ENCODE measurements at places on chromosomes 7 and 10. TPM values are rescaled to one million over a fixed set of nuclear protein-coding genes. Genes with fewer than 3 reads are reported as not detected.

- no peak for DNase-seq
These were observed 5.6 kb upstream of the MUC3A start for GRCh38 chr7:100943693-100944092.

The NKX6-2 gene
- polyA plus RNA-seq, result 11.3 TPM

The TUBAL3 gene
- polyA plus RNA-seq, result 0.07 TPM

The CDHR1 gene
- not detected for polyA plus RNA-seq

DNA sequence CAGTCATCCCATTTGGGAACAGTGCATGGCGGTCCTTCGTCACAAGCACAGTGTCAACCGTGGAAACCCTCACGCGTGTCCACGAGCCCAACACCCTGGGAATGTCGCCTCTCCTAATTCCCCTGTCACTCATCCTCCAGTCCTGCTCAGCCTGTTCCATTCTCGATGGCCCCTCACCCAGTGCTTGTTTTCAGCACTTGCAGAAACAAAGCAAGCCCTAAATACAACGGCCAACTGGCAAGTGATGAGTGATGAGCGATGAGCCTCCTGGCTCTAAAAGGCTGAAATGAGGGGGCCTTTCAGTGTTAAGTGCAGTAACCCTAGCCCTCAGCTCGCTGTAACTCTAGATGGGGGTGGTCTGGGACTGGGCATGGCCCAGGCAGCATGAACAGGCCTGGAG lies 22.6 kb downstream of the NKX2-3 start:
- no peak for DNase-seq

- DNase-seq, result peak; percentile 59
These were observed 150.4 kb downstream of the MAD1L1 start for GRCh38 chr7:2082139-2082998.

- DNase-seq, result no peak
These were observed 261.5 kb downstream of the ELMO1 start for GRCh38 chr7:37187179-37187578.

DNA sequence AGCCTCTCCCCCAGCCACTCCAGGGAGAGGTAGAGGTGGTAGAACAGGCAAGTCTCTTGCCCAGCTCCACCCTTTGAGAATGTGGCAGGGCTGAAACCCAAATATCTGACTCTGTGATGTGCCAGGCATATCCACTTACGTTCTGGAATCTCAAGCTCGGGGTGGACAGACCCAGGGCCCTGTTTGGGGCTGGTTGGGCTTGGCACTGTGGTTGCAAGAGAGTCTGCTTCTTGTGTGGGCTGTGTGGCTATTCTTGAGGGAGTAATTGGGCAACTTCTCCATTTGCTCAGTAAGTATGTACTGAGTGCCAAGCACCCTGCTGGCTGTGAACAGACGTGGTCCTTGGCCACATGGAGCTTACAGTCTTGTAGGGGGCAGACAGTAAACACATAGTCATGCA lies 4.7 kb downstream of the UBTD1 start:
- DNase-seq, result no peak

DNA sequence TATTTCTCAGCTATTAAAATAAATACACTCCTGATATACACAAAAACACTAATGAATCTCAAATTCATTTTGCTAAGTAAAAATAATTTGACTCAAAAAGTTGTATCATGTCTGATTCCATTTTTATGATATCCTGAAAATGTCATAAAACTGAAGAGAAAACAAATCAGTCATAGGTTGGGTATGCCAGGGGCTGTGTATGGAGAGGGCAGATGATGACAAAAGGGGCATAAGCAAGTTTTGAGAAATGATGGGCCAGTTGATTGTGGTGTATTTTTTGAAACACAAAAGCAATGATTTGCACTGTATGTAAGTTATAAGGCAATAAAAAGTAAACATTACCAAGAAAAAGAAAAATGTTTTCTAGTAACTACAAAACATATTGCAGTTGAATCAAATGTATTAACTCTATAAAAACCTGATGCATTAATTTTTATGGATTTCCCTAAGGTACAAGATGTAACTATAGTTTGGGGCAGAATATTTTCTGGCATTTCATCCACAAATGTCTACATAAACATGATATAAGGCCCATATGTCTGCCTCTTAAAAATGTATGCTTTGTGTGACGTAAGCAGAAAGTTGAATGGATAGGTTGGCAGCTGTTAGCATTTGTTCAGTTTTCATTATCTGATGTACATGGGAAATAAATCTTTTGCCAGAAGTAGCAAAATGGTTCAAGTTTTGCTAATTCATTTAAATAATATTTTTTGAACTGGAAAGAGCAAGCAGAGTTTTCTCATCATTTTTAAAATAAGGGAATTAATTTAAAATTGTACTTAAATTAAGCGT lies 35.1 kb upstream of the ING3 start:
- DNase-seq, result no peak

- peak; percentile 57 for DNase-seq
These were observed 2.3 kb downstream of the STX1A start for GRCh38 chr7:73717025-73717807.

DNA sequence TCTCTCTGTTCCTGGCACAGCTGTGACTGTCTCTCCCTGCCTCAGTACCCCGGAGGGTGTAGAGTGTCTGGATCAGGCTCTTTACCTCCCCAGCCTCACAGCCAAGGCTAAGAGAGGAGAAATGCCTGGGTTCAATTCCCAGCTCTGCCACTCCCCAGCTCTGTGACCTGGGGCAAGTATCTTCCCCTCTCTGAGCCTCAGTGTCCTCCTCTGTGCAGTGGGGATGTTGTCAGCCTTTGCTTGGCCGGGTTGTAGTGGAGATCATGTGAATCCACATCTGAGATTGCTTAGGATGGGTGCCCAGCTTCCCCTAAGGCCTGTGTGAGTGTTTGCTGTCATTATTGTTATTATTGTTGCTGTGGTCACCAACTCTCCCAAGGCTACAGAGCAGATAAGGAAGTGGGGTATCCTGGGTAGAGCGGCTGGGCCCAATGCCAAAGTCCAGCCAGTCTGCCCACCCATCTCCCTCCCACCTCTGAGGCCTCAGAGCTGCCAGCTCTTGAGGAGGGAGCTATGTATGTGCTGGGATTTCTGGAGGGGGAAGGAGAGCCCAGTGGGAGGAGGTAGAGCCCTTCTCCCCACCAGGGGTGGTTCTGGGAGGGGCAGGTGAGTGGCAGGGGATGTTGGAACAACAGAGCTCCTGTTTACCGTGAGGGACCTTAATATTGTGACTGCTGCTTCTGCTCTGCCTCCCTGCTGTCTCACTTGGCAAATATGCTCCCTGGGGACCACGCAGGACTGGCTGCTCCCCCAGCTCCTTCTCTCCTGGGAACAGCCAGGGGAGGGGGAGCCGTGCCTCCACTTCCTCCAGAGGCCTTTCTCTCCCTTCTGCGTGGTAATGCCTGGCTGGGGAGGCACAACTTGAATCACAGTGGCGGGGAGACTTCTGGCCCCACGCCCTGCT lies 170.5 kb downstream of the RPS24 start:
- no peak for DNase-seq

The CASP7 gene
- 20.2 TPM for polyA plus RNA-seq

DNA sequence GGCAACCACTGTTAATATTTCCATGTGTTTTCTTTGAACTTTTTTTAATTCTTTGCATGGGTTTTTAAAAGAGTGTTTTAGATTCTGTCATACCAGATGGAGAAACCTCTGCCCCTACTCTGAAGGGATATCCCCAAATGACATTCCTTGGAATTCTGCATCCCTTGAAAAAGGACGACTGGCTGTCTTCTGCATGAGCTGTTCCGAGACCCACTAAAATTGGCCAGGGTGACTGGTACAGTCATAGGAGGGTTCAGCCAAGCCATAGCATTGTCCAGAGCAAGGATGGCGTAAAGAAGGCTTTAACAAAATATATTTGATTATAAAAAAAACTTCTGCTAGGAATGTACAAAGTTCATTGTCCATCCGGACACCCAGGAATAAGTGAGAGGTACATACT lies 952.9 kb downstream of the NRG3 start:
- DNase-seq, result no peak

DNA sequence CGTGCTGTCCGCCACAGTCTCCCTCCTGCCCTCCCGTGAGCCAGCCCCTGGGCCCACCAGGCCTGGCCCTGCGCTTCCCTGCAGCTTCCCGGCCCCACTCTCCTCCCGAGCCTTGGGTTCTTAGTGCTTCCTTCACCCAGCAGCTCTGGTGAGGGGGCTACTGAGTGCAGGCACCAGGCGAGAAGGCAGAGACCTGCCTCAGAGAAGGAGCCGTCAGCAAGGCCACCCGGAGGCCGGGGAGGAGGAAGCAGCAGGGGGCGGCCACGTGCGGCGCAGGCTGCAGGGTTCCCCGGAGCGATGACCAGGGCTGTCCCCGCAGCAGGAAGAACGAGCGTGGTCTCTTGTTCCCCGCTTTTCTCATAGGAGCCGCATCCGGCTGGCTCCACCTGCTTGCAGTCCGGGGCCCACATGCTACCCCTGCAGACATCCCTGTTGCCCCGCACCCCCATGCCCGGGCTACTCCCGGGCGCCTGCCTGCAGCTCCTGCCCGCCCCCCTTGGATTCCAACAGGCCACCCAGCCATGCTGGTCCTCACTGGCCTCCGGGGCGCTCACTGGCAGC lies 20.5 kb downstream of the YKT6 start:
- DNase-seq, result no peak

DNA sequence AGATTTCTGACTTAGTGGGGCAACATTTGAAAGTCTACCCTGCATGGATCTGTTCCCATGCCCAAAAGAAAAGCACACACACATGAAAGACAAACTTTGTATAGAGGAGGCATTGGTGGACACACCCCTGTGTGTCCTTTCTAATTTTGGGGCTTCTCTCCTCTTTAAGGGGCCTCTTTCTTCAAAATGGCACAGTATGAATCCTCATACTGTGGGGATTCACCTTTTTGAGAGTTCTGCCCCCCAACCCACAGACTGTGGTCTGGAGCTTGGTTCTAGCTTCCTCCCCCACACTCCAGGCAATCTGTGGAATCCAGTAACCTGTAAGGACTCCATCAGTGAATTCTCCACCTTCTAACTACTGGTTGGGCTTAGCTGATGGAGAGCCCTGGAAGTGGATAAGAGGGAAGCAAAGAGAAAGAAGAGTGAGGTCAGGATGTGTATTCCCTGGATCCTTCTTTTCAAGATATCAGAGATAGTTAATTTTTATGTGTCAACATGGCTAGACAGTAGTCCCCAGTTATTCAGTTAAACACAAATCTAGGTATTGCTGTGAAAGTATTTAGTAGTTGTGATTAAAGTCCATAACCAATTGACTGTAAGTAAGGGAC lies 32.4 kb upstream of the CDK6 start:
- DNase-seq, result no peak

GRCh38 chr7:75836798-75837197 lies 23.2 kb upstream of the CCL24 start:
- no peak for DNase-seq

GRCh38 chr10:84029840-84030239 lies 109.5 kb upstream of the GHITM start:
- no peak for DNase-seq

The IKZF5 gene
- 14.2 TPM for polyA plus RNA-seq

The WEE2 gene
- 0.20 TPM for polyA plus RNA-seq

- DNase-seq, result no peak
These were observed 15.9 kb downstream of the BZW2 start for GRCh38 chr7:16661924-16662323.

GRCh38 chr10:3008518-3009195 lies 58.7 kb upstream of the PFKP start:
- DNase-seq, result no peak

DNA sequence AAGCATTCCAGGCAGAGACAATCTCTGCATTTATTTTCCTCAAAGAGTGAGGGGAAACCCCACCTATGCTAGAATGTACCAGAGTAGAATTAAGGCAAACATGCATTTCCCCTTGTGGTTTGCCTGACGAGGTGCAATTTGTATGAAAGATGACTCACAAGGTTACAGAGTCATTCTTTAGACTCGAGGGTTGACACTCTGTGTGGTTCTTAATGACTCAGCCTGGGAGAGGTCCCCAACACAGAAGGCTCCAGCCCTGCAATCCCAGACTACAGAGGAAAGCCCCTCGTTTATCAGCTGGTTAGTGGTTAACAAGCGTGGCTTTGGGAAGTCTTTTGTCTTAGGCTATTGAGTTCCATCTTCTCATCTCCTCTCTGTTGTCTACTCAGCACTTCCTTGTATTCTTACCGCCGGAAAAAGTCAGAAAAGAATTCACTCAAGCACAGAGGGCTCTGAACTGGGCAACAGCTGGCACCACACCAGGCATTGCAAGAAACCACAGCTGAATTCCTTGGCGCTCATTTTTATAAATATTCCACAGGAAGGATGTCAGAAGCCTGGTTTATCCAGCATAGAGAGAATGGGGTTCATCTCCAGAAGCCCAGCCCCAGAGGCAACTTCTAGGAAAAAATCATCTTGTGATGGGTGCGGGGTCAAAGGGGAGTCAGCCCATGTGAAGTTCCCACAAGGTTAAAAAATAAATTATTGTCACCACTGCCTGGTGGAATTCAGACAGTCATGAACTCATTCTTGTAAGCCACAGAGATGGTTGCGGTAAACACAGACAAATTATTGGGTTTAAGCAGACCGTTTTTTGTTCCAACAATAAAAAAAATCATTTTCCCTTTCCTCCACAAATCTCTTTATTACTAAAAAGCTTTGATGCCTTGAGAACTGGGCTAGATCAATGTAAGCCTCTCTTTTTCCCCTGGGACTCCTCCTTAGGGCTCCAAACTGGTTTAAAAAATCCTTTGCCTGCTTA lies 24.5 kb upstream of the SVIL start:
- no peak for DNase-seq

DNA sequence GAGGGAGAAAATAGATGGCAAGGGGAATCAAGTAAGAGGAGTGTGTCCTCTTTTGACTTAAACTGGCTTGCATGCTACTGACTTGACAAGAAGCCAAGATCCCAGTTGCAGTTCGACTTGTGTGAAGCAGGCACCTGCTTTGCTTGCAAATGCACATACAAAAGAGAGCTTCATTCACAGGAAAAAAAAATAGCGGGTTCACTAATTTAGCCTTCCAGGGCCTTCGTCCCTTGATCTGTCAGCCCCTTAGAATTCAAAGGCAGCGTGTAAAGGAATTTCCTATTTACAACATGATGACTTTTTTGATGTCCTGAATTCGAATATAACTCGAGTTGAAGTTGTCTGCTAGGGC lies 192.1 kb downstream of the CELF2 start:
- DNase-seq, result peak; percentile 41

GRCh38 chr7:17029150-17029549 lies 147.4 kb upstream of the AGR3 start:
- no peak for DNase-seq

- no peak for DNase-seq
These were observed 90.0 kb downstream of the FOXP2 start for GRCh38 chr7:114504586-114504985.

The PIK3CG gene
- 2.4 TPM for polyA plus RNA-seq

GRCh38 chr7:40412323-40412722 lies 277.5 kb downstream of the SUGCT start:
- no peak for DNase-seq

DNA sequence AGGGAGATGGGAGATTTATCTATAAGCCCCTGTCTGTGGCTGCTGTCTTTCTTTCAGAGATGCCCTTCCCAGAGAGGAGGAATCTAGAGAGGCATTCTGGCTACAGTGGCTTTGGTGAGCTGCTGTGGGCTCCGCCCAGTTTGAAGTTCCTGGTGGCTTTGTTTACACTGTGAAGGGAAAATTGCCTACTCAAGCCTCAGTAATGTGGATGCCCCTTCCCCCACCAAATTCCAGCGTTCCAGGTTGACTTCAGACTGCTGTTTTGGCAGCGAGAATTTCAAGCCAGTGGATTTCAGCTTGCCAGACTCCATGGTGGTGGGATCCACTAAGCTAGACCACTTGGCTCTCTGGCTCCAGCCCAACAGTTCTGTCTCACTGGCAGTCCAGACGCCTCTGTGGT lies 951.6 kb downstream of the CCSER2 start:
- DNase-seq, result no peak

The ODAD2 gene
- 1.6 TPM for polyA plus RNA-seq

The TRPV5 gene
- not detected for polyA plus RNA-seq

GRCh38 chr10:119459681-119460340 lies 82.7 kb downstream of the RGS10 start:
- no peak for DNase-seq

- DNase-seq, result no peak
These were observed 10.1 kb downstream of the FZD8 start for GRCh38 chr10:35632027-35632426.

Measured in muscle of arm (tissue), 14 donors.